Stimulated activated CD8-positive, alpha-beta memory T cell treated with anti-CD3 and anti-CD28 coated beads, Interleukin-4, amount 100 ng/mL, for 24 hours (primary cell): ENCODE measurements at places on chromosomes 4 and X.

GRCh38 chr4:52824603-52825459 lies 37.3 kb upstream of the RASL11B start:
- DNase-seq = no peak

- DNase-seq = no peak
Observed at GRCh38 chr4:162853788-162854187, 312.9 kb downstream of the NAF1 start.

DNA sequence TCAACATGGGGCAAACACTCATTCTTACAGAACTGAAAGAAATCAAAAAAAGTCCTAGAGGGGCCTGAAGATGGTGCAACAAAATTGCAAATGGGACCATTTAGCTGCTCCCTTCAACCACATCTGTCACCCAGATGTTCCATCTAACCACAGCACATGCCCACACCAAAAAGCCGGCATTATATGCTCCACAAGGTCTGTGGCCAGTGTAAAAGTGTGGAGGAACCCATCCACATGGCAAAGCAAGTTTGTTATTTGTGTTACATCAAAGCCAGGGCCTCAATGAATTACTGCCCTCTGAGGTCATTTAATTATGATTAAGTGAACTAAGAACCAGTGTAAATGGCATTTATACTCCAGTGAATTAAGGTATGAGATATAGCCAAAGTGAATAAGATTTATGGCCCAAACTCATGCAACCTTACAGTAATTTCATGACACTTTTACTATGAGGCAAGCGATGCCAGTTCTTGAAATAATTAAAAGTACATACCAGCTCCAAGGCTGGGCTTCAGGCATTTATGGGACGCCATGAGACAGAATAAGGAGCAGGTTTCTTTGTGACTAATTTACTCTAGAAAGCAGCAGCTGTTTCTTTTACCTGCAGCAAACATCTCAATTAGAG lies 48.7 kb upstream of the FGF16 start:
- no peak for DNase-seq

- no peak for DNase-seq
Observed at GRCh38 chr4:5812506-5813229, 80.2 kb downstream of the CRMP1 start.

DNA sequence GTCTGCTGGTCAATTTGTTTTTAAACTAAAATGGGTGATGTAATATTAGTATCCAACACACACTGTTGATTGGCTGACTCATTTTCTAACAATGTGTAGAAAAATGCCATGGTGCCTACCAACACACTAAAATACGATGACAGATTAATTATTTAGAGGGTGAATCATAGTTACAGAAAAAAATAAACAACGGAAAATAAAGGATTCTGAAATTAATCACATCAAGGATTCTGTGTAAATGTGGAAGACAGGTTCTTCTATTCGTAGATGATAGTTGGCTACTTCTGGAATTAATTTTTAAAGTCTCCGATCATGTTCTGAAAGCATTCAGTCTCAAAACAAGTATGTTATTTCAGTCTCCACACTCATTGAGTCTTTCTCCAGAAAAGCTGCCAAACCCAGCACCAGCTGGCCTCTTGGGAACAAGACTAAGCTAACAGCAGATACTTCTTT lies 8.2 kb upstream of the IQCM start:
- no peak for DNase-seq

- DNase-seq = no peak
Observed at GRCh38 chr4:10730590-10730989, 46.0 kb upstream of the CLNK start.

GRCh38 chr4:95319169-95319568 lies 229.6 kb downstream of the UNC5C start:
- no peak for DNase-seq

DNA sequence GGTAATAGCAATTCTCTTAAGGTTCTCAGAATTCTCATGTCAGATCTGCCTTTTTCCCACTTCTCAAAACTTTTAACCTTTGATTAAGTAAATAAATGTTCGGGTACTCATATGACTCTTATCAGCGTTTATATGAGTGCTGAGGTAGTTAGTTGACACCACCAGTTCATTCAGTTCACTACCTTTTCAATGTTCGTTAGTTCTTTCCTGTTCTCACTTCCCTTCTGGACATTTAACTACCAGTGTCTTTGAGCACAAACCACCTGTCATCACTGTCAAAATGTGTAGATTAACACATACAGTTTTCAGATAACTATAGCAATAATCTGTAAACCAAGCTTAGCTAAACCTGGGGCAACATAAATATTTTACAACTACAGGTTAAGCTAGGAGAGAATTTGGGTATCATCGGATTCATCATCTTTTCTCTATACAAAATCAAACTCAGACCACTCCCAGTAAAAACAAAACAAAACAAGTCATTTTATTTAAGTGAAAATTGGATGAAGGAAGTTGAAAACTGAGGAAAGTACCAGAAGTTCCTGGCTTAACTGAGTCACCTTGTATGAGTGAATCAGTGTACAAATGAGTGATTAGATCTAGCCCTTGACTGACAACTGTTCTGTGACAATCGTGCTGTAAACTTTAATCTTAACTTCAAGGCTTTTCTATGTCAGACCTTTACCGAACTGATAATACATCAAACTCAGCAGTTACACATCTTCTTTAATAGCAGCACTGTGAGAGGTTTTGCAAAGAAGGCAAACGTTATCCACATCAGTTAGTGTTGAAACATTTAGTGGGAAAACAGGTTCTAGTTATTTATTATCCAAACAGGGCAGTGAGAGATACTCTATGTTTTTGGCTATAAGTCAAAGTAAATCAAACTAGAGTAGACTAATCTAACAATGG lies 41.9 kb downstream of the ARHGEF38 start:
- no peak for DNase-seq

DNA sequence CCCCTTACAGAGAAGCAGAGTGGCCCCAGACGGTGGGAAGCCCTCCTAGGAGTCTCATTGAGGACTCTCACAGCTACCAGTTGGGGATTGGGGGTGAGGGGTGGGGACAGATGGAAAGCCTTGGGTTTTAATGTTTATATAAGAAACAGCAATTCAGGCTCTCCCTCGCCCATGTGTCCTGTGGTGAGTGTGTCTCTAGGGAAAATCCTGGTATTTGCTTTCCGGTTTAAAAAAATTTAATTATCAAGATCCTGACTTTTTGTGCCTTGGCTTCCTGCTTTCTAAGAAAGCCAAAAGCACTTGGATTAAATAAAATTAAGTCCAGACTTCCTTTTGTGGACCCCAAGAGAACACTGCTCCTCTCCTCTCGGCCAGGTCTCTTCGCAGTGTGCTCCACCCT lies 93.8 kb downstream of the SOWAHB start:
- no peak for DNase-seq
